ENCODE measurements at places on chromosomes 2 and 18. TPM values are rescaled to one million over a fixed set of nuclear protein-coding genes. Genes with fewer than 3 reads are reported as not detected.

- DNase-seq = no peak
Measured at GRCh38 chr2:46308629-46309028, 11.4 kb downstream of the EPAS1 start.

- DNase-seq = no peak
Measured at GRCh38 chr2:74700643-74701372, 46.8 kb downstream of the SEMA4F start.

DNA sequence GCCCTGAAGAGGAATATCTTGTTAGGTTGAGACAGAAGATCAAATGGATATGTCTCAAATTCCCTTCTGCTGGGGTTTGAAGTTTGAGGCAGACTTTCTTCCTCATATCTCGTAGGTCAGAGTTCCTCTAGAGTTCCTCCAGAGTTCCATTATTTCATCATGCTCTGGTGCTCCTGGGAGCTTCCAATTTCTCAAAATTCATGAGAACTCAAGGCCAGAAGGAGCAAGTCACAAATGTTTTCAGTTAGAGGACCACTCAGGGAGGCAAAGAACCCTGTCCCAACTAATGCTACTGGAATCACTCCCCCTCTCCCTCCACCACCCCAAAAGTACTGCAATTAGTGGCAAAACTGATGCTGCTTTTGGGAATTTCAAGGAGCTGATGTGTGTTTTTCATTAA lies 115.7 kb upstream of the RBMS1 start:
- DNase-seq = no peak

DNA sequence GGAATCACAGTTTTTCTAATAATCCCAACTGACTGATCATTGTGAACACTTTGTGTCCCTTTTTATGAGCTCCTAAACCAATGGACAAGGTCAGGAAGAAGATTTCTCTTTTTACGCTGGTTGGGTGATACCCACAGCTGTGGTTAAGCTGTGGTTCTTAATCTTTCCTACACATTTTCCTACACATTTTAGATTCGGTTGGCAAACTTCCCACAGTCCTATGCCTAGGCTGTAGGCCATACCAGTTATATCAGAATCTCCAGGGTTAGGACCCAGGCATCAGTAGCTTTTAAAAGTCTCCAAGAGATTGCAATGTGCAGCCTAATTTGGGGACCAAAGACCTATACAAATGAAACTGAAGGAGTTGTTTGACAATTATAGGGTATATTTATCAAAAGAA lies 203.0 kb downstream of the SP3 start:
- DNase-seq = no peak

GRCh38 chr2:101230541-101231001 lies 22.1 kb upstream of the CNOT11 start:
- DNase-seq = no peak

GRCh38 chr2:77797088-77797487 lies 274.9 kb upstream of the LRRTM4 start:
- DNase-seq = no peak

GRCh38 chr18:61921621-61922235 lies 28.9 kb upstream of the RNF152 start:
- no peak for DNase-seq

MTX2 gene
- total RNA-seq = 47.2 TPM

HOXD11 gene
- not detected for total RNA-seq

GRCh38 chr2:102434655-102435381 lies 11.9 kb downstream of the IL18RAP start:
- DNase-seq = no peak

GRCh38 chr2:183536290-183536689 lies 412.0 kb downstream of the NUP35 start:
- no peak for DNase-seq

DNA sequence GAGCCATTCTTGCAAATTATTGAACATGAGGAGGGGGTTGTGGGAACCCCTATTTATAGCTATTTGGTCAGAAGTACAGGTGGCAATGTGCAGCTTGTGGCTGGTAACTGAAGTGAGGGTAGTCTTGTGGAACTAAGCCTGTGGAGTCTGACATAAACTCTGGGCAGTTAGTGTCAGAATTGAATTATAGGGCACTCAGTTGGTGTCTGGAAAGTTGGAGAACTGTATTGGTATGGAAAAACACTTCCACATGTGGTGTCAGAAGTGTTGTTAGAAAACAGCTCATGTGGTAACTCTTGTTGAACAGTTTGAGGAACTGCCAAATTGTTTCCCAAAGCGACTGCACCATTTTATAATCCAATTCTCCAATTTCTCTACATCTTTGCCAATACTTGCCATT lies 7.5 kb downstream of the RALBP1 start:
- no peak for DNase-seq

DNA sequence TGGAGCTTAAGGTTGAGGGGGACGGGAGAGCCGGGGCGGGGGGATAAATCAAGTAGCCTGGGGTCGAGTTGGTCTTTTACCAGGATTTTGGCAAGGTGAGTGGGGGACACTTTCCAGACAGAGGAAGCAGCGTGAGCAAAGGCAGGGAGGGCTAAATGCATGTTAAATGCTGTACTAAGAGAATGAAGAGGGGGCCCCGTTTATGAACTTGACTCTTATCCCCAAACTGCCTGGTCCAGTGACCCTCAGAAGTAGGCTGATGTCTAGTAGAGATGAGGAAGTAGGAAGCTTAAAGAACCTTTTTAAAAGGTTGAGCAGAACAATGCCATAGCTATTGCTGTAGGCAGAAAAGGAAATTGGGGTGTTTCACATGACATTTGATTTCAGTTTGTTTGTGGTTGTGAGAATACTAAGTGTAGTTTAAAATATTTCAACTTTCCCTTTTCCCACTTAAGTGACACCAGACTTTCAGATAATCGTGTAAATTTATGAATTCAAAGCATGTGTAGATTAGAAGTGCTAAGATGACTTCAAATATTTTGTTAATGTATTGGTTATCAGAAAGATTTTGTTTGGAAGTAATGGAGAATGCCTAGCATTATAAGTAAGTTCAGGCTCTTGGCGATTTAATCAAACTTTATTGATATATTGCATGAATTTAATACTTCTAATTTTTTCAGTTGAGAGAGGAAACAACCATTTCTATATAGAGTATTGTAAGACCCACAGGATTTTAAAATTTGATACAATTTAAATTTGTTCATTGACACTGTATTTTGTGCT lies 1.8 kb downstream of the REL start:
- DNase-seq = no peak

- DNase-seq = peak; percentile 58
Measured at GRCh38 chr18:31977270-31977872, 34.4 kb upstream of the TRAPPC8 start.

DNA sequence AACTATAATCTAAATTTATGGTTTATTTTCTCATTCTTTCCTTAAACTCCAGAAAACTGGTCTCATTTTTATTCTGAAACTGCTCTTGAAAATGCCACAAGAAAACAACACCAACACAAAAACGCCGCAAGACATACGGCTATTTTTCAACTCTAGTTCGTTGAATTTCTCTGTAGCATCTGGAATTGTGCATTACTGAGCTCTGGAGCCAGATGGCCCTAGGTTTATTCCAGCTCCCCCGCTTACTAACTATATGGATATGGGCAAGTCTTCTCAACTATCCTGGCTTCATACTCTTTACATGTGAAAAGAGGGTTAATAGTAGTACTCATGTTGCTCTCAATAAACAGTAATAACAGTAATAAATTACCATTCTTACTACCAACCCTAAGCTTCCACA lies 19.9 kb downstream of the FAM98A start:
- no peak for DNase-seq

DNA sequence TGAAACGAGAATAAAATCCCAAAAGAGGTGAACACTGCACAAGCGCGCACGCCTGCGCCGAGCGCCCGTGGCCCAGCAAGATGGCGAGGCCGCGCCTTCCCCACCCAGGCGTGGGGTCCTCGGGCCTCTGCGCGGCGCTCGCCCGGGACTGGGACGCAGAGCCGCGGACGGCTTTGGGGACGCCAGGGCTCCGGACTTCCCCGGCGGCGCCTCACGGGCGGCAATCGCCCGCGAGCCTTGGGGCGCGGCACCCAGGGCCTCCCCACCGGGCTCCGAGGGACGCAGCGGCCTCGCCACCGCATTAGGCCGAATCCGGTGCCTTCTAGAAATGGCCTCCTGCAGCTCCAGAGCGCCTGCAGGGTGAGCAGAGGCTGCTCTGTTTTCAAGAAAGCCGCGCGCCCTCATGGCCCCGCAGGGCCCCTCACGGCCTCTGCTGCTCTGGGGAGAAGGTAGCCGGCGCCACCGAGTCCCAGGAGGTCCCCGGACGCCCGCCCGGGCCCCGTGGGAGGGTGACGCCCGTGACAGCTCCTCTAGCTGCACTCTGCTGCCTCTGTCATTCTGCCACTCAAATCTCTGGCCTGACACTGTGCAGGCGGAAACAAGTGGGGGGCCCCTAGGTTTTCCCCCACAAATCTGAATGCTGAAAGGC lies 35.9 kb upstream of the POMC start:
- DNase-seq = peak; percentile 32

ZSWIM2 gene
- not detected for total RNA-seq

DNA sequence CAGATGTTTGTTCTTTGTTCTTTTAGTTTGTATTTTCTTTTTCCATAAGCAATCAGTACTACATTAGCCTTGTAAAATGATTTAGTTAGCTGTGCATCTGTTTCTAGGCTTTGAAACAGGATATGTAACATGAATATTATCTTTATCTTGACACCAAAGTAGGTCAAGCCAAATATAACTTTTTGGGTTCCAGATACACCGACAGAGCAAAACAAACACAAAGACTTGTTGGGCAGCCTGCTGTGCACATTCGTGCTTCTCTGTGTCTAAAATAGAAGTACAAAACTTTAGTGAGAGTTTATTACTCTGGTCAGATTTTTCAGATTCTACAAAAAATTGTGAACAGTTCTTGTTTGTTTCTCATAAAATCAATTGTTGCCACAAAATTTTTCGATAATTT lies 1059.3 kb upstream of the GYPC start:
- DNase-seq = no peak

UGT1A4 gene
- total RNA-seq = not detected

DNA sequence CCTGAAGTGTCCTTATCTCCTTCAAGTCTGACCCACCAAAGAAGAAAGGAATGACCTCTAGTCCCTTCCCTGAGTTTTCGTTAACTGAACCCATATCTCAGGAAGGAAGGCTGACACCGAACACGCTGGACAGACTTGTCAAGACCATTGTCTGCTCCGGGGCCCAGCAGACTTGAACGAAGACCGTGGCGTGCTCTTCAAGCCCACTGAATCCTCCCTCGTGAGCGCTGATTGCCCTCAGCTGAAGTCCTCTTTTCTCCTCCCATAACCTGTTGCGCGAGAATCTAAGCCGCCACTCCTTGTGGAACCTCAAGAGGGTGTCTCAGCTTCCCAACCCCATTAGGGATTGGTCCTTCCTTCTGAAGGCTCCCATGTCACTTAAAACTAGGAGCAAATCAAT lies 634 bp upstream of the CNDP1 start:
- DNase-seq = no peak

DNA sequence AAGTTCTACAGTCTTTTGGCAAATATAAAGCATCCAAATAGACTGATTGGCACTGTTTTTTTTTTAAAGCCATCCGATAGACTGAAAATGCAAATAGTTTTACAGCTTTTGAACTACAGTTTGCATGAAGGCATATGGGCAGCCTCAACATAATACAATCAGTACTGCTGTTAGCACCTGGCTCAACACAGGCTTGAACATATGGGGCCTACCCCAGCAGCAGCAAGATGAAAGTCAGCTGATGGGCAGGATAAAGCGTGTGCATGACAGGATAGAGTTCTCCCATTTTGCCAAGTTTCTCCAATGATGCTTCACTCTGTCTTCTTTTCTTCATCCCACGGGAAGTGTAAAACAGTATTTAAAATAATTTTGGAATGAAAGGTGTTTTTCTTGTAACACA lies 1.3 kb upstream of the AKAIN1 start:
- DNase-seq = no peak

ALK gene
- total RNA-seq = not detected

GRCh38 chr2:158101384-158101926 lies at the start of gene UPP2:
Gene UPP2, plus strand, starts transcription at chr2:158101876. Its CDS starts 188 bp downstream, at chr2:158102064.
- DNase-seq = no peak

GRCh38 chr2:140465301-140465700 lies 1665.5 kb downstream of the LRP1B start:
- no peak for DNase-seq

PROKR1 gene
- not detected for total RNA-seq

DNA sequence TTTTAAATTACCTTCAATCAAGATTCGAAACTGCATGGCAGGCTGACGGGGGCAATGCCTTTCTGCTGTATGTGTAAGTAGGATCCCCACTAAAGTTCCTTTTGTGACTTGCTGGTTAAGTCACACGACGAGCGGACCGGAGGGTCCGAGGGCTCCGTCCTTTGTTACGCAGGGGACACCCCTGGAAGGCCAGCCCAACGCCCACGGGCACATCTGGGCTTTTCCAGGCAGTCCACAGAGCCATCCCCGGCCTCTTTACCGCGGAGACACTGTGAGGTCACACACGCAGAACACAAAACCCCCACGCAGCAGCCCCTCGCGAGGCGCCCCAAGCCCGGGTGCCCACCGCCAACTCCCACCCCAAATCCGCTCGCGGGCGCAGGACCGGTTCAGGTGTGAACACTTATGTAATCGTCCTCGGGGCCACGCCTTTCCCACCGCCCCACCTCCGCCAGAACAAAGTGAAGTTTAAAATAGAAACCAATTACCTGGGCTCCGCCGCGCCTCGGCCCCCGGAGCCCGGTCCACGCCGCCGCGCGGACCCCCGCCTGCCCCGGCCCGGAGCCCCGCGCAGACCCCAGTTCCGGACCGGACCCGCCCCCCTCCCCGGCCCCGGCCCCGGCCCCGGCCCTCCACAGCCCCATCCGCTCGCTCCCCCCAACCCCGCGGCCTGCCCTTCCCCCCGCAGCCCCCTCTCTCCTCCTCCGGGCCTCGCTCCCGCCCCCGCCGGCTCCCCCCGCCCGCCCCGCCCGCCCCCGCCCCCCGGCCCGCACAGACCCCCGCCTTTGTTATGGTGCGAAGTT lies 4.2 kb downstream of the ZNF516 start:
- peak; percentile 33 for DNase-seq

DNA sequence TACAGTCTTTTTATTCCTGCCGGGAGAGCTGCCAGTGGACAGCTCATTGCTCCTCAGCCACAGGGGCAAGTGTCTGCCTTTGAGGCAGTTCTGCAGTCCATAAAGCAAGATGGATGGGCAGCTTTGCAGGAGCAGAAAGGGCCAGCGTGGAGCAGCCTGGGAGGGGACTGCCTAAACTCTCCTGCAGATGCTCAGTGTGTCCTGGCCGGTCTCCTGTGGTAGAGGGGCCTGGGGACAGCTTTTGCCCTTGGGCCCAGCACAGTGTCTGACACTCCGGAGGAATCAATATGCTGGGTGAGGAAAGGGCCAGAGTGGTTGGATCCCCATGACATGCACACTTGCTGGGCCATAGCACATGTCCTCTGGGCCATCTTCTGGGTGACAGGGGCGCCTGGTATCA lies 65.7 kb upstream of the DAPL1 start:
- no peak for DNase-seq

PLCD4 gene
- 1.1 TPM for total RNA-seq

REG3A gene
- not detected for total RNA-seq

Data from heart right ventricle (tissue), 16 donors.